ENCODE measurements at places on chromosomes 11 and 22.

- no peak for DNase-seq
Observed at GRCh38 chr22:23670378-23671295, 20.2 kb upstream of the RGL4 start.

DNA sequence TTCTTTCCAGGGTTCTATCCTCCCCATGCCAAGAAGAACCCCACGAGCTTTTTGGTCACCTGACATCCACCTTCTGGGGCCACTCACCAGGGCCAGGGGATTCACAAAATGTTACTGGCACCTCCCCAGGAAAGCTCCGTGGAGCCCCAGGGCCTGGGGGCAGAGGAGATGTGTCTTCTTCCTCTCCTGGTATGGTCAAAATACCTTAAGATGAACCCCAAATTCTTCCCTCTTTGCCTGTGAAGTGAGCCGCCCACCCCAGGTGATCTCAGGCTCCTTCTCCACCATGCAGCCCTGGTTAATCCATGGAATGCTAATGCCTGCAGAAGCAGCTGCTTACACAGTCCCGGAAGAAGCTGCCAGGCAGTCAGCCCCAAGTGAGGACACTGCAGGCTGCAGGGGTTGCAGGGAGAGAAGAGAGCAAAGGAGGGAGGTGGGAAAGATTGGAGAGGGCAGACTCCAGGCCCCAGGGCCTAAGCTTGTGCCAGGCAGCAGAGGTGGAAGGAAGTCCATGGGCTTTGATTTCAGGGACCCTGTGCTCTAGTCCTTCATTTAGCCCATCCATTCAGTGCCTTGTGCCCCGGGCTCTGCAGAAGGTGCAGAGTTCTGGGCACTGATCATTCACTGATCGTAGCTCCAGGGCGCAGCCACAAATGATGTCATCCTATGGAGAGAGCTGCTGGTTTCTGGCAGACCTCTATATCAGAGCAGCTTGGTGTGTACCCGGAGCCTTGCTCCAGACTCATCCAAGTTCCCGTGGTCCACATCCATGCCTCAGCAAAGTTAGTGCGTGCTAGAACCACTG, 127.9 kb upstream of the NECTIN1 start:
- no peak for DNase-seq

DNA sequence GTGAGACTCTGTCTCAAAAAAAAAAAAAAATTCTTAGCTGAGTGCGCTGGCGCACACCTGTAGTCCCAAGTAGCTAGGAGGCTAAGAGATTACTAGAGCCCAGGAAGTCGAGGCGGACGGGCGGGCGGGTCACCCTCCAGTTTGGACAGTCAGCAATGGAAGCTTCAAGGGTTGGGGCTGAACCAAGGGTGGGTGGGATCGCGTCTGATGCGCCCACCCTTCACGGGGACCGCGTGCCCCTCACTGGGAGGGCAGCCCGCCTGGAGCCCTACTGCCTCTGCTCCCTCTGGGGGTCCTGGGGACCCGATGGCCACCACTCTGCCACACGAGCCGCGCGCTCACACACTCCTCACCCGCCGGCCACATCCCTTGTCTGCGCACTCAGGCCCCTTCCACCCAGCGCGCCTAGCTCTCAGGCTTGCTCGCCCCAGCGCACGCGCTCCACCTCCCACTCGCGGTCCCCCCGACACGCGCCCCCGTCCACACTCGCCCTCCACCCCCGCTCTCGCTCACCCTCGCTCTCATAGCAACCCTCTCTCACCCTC, 494 bp downstream of the CHID1 start:
- DNase-seq, result no peak

DNA sequence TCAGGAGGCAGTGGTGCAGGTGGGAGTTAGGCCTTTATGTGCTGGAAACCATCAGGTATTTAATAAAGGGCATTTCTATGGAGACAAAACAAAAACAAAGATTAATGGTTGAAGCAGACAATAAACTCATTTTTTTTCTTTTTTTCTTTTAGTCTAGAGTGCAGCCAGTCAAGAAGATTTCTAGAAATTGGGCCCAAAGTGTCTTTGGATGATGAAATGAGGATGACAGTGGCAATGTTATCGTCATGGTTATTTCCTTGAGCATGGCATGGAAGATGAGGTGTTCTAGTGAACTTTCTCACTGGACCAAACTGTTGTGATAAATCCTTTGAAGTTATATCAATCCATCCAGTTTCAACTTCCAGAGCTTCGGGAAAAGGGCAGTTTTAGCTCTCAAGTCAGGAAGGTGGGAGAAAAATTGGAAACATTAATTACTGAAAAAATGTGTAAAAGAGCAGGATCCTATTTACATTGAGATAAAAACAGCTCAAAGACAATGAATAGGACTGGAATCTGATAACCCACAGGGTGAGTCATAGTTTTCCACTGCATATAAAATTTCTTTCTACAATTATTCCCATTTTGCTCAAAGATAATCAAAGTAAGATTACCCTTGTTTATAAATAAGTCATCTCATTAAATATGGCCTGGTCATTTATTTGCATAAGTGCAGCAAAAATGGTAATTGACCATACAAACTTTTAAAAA, 33.0 kb downstream of the PRR5L start:
- no peak for DNase-seq

DNA sequence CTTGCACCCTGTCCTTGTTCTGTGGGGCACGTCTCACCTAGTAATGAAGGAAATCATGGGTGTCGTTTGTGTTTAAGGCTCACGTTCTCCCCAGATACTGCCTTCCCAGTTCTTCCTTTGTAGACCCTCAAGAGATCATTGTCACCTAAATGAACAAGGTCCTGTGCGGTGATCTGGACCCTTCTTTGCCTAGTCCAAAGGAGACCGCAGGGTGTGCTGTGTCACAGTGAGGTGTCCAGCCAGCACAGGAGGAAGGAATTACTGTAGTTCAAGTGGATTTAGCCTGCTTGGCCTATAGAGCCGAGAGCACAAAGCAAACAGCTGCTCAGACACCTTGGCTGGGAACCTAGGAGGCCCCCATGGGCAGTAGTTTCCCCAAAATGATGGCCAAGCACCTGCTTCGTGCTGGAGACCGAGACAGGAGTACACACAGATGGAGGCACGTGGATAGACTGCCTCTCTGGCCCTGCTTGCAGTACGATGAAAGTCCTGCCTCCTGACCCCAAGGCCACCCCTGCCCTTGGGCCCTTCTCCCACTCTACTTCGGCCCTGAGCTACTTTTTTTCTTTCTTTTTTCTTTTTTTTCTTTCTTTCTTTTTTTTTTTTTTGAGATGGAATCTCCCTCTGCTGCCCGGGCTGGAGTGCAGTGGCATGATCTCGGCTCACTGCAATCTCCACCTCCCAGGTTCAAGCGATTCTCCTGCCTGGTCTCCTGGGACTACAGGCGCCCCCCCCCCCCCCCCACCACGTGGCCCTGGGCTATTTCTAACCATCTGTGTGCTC, 19.4 kb upstream of the PPFIA1 start:
- no peak for DNase-seq

GRCh38 chr11:45366619-45367190, 80.6 kb upstream of the SYT13 start:
- DNase-seq, result no peak

- DNase-seq, result no peak
Observed at GRCh38 chr22:28710576-28711191, 30.9 kb downstream of the CHEK2 start.

DNA sequence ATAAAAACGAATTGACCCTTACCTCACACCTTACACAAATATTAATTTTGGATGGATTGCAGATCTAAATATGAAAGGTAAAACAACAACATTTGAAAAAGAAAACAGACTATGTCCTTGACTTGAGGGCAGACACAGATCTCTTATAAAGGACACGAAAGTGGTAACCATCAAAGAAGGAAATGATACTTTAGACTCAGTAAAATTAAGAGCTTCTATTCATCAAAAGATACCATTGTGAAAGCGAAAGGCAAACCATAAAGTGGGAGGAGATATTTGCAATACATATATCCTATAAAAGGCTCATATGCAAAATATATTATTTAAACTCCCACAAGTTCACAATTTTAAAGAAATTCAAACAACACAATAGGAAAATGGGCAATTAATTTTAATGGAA, 5.0 kb downstream of the HEPACAM start:
- DNase-seq, result no peak

- DNase-seq, result no peak
Observed at GRCh38 chr11:30150425-30150824, 80.4 kb upstream of the FSHB start.

- no peak for DNase-seq
Observed at GRCh38 chr11:72741429-72741833, 10.8 kb downstream of the ARAP1 start.

- no peak for DNase-seq
Observed at GRCh38 chr11:94583866-94584500, 16.8 kb downstream of the PIWIL4 start.

GRCh38 chr22:33537059-33537458, 383.2 kb downstream of the LARGE1 start:
- no peak for DNase-seq

DNA sequence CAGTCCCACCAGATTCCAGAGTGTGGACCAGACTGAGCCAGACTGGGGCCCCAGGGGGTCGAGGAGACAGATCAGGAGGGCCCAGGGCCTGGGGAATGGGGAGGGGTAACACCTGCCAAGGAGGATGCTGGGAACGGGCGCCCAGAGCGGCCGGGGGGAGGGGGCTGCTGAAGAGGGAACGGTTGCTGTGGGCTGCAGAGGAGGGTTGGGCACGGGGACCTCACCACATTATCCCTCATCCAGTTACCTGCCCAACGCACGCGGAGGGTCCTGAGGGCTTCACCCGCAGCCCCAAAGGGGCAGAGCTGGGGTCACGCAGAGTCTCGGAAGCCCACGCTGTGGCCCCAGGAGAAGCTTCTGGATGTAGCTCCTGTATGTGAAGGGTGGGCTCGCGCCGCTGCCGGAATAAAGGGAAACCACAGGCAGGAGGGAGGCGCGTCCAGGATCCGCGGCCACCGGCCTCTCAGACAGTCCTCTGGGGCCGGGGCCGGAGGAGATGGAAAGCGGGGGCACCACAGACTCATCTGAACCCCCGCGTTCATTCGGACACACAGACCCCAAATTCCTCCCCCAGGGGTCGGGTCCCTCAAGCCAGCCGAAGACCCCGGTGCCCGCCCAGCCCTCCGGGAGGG, 866 bp upstream of the SELENOO start:
- DNase-seq, result no peak

DNA sequence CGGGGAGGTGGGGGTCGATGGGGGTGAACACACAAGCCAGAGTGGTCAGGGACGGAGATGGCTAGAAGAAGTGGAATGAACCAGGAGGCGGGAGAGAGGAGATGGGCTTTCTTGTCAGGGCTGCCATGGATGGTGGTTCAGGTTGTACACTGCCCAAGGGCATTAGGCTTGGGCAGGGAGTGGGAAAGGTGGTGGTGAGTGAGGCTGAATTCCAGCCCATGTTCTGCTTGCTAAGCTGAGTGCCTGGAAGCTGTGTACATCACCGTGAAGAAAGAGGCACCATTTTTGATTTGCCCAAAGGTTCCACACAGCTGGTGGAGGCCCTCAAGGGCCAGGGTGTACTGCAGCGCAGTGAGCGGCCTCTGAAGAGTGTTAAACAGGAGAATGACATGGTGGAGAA, 16.9 kb downstream of the IL2RB start:
- no peak for DNase-seq

GRCh38 chr11:90449606-90450005, 226.8 kb upstream of the CHORDC1 start:
- no peak for DNase-seq

DNA sequence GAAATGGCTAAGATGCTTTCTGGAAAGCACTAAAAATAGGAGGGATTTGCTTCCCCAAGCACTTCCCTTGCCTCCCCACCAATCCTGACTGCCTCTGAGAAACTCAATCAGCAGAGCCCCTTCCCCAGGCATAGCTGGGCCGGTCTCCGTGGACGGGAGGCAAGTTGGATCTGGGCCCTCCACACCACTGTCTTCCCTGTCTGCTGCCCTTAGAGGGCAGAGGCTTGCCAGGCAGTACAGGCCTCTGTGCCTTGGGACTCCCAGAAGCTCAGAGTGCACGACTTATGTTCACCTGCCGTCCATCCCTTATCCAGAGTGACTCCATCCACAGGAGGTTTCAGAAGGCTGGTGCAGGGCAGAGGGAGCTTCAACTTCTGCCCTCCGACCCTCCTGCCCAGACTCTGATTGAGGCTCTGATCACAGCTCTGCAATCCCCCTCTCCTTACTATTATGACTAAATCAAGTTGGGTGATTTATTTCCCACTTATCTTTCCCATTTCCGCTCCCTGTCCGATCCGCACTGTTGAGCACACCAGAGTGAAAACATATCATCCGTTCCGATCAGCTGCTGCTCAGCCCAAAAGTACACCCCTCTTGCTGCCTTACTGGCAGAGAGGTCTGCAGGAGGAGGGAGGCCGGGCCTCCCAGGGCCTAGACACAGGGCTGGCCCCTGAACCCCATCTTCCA, 71.8 kb downstream of the DSCAML1 start:
- DNase-seq, result no peak

GRCh38 chr11:125448136-125448535, 47.9 kb downstream of the FEZ1 start:
- no peak for DNase-seq

DNA sequence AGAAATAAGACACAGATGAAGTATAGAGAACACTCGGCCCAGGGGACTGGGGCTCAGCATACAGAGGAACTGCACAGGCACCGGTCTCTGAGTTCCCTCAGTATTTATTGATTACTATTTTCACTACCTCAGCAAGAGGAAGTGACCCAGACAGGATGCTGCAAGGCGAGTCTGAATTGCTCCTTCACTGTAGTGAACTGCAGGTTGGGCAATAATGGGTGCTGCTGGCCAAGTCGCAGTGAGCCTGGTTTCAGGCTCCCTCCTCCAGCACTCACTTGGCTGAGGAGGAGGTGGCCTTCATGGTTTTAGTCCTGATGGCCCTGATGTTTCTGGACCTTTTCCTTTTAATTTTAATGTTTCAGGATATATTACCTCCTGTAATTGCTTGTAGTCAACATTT, 10.4 kb downstream of the OR52K2 start:
- no peak for DNase-seq

DNA sequence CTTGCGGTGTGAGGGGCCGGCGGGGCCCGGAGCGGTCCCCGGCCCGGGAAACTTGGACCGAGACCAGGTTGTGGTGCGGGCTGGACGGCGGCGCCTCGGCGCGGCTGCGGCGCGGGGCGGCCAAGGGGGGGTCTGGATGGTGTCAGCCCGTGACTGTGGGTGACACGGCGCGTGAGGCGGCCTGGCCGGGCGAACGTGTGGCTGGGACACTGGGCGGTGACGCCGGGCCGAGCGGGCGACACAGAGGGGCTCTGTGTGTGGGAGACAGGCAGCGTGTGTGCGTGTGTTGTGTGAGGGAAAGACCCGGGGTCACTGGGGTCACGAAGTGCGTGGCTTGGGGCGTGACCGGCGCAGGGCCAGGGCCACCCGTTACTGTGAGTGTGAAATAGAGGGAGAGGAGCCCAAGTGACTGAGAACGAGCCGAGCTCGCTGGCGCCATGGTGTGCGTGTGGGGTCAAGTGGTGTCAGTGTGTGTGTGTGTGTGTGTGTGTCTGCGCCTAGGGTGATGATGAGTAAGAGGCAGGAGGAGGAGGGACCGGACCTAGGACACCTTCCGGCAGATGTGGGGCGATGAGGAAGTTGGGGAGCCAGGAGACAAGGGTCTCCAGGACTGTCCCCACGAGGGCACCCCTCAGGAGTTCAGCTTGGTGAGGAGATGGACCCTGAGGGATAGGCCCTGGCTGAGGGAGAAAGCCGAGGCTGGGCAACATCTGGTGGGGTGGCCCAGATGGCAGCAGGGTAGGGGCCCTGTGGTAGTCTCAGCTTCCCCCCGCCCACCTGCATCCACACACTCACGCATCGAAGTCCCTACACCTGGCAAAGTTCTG, 817 bp downstream of the RELT start:
- DNase-seq, result peak; percentile 35
